CD4-positive, CD25-positive, alpha-beta regulatory T cell (primary cell): ENCODE measurements at places on chromosomes 4 and X. TPM values are rescaled to one million over a fixed set of nuclear protein-coding genes. Genes with fewer than 3 reads are reported as not detected.

- DNase-seq: no peak
- H3K27ac ChIP-seq: no peak overlapping the region
- no peak overlapping the region for H3K4me3 ChIP-seq
- no peaks in the 10 kb centered on the region for H3K36me3 ChIP-seq
- peaks cover 5% of the 10 kb centered on the region for H3K4me1 ChIP-seq
- H3K27me3 ChIP-seq: no peaks in the 10 kb centered on the region
These were observed 189.2 kb downstream of the PPP3CA start for GRCh38 chr4:101158134-101158482.

GRCh38 chrX:10901290-10901633 lies 209.9 kb upstream of the HCCS start:
- no peaks in the 10 kb centered on the region for H3K4me1 ChIP-seq
- no peaks in the 10 kb centered on the region for H3K27me3 ChIP-seq
- DNase-seq: no peak
- H3K36me3 ChIP-seq: no peaks in the 10 kb centered on the region
- no peak overlapping the region for H3K27ac ChIP-seq

- no peaks in the 10 kb centered on the region for H3K27me3 ChIP-seq
- no peaks in the 10 kb centered on the region for H3K36me3 ChIP-seq
- no peaks in the 10 kb centered on the region for H3K4me1 ChIP-seq
- no peak overlapping the region for H3K27ac ChIP-seq
- DNase-seq: no peak
- H3K4me3 ChIP-seq: no peak overlapping the region
These were observed 87.8 kb upstream of the NPNT start for GRCh38 chr4:105807496-105807895.

DNA sequence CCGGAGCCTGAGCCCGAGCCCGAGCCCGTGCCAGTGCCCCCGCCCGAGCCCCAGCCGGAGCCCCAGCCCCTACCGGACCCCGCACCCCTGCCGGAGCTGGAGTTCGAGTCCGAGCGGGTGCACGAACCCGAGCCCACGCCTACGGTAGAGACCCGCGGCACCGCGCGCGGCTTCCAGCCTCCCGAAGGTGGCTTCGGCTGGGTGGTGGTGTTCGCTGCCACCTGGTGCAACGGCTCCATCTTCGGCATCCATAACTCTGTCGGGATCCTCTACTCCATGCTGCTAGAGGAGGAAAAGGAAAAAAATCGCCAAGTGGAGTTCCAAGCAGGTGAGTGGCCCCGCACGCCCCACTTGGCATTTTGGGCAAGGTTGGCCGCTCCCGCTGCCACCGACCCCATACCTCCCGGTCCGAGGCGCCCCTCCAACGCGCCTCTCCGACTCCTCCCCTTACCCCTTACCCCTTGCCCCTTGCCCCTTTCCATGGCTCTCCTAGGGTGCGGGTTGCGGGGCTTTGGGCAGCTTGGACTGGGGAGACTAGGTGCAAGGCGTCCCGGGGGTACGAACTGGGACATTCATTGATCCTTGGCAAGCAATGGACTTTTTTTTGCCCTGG lies 553 bp downstream of the SLC16A2 start:
- H3K4me1 ChIP-seq: peaks cover 7% of the 10 kb centered on the region
- H3K27ac ChIP-seq: no peak overlapping the region
- H3K4me3 ChIP-seq: no peak overlapping the region

- H3K27ac ChIP-seq: peak overlapping the region; percentile 41
These were observed 160.3 kb downstream of the OR13H1 start for GRCh38 chrX:131704136-131704695.

DNA sequence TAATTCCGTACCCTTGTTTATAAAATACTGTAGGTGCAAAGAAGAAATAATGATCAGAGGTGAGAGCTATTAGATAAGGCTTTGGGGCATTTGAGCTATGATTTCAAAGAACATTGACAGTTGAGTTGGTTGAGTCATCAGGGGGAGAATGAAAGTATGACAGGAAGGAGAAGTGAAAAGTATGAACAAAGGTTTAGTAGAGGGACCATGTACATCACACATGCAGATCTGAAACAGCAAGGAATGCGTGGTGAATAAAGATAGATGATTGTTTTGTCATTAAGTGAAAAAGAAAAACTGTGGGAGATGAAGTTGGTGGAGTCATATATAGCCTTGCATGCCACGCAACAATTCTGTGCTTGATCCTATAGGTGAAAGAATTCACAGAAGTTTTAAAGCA lies 163.1 kb downstream of the ARAP2 start:
- peak; percentile 49 for DNase-seq
- no peaks in the 10 kb centered on the region for H3K4me1 ChIP-seq
- H3K36me3 ChIP-seq: peaks cover 50% of the 10 kb centered on the region
- H3K27me3 ChIP-seq: no peaks in the 10 kb centered on the region
- no peak overlapping the region for H3K4me3 ChIP-seq

GRCh38 chr4:76504613-76505465 lies 69.8 kb downstream of the SHROOM3 start:
- no peaks in the 10 kb centered on the region for H3K4me1 ChIP-seq
- peak; percentile 49 for DNase-seq
- H3K27ac ChIP-seq: no peak overlapping the region
- no peak overlapping the region for H3K4me3 ChIP-seq
- H3K27me3 ChIP-seq: no peaks in the 10 kb centered on the region

GRCh38 chr4:150297861-150298474 lies 219.7 kb downstream of the DCLK2 start:
- no peaks in the 10 kb centered on the region for H3K27me3 ChIP-seq
- H3K36me3 ChIP-seq: peaks cover 9% of the 10 kb centered on the region
- H3K4me3 ChIP-seq: no peak overlapping the region
- H3K27ac ChIP-seq: no peak overlapping the region

DNA sequence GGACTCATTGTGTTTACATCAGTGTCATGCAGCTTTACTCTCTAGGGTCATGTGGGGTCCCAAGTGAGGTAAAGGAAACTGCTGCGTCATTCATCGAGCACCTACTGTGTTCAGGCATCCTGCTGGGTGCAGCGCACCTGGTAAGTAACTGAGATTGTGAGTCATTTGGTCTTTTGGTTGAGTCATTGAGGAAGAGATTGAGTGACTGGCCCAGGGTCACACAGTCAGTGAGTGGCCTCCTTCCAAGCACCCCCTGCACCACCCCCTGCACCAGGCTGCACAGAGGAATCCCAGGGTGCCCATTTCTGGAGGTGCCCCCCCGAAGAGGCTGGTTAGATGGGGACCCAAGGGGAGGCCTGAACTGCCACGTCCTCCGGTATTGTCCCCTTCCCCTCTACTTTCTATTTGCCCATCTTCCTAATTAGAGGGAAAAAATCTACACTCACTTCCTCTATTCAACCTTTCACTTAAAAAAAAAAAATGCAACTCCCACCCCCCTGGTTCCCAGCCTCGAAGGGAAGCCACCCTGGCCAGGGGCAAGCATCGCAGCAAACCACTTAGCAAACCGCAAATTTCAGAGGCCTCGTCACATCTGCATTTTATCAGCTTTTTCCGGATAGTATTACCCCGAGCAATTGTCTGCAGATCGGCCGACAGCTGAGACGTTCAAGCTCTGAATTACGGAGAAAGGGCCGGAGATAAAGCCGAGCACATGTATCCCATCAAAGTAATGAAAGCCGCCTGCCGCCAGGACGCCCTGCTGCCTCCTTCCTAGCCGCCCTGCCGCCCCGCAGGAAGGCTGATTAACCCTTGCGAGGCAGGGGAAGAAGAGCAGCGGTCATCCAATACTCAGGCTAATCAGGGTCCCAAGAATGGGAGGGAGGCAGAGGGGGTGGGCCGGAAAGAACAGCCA lies 96.3 kb upstream of the MSX1 start:
- H3K4me3 ChIP-seq: peak overlapping the region; percentile 45
- no peaks in the 10 kb centered on the region for H3K27me3 ChIP-seq
- H3K4me1 ChIP-seq: peaks cover 11% of the 10 kb centered on the region
- peak; percentile 30 for DNase-seq
- H3K27ac ChIP-seq: no peak overlapping the region

DNA sequence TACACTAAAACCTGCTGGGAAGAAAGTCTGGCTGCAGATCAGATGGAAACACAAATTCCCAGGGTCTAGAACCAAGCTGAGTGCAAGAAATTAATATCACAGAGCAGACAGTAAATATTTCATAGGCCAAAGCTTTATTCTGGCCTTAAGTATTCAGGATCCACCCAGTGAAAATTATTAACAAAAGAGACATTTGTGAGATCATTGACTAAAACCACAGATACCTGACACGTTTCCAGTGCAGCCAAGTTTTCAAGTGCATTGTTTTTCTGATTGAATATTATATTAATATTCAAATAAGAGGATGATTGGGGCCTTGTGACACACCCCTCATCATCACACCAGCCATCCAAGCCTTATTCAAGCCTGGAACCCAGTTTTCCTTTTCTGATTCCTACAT lies 10.3 kb downstream of the ELOVL6 start:
- H3K4me3 ChIP-seq: no peak overlapping the region
- no peaks in the 10 kb centered on the region for H3K36me3 ChIP-seq
- no peak for DNase-seq
- no peak overlapping the region for H3K27ac ChIP-seq
- no peaks in the 10 kb centered on the region for H3K4me1 ChIP-seq

- peak within 1 kb of the TSS; percentile 65 for H3K27ac ChIP-seq
- peaks cover 17% of the 10 kb centered on the region for H3K4me1 ChIP-seq
- DNase-seq: peak; percentile 76
- H3K4me3 ChIP-seq: peak within 1 kb of the TSS; percentile 79
These were observed at the start of gene HPRT1 for GRCh38 chrX:134460005-134460861. Gene HPRT1 (plus strand): TSS chrX:134460165. CDS start chrX:134460312, 147 bp downstream.

- H3K4me1 ChIP-seq: peaks cover 8% of the 10 kb centered on the region
- no peaks in the 10 kb centered on the region for H3K36me3 ChIP-seq
- peak overlapping the region; percentile 82 for H3K27ac ChIP-seq
- no peak for DNase-seq
- H3K4me3 ChIP-seq: peak overlapping the region; percentile 21
These were observed 712 bp downstream of the PNPLA4 start for GRCh38 chrX:7926501-7926900.

DNA sequence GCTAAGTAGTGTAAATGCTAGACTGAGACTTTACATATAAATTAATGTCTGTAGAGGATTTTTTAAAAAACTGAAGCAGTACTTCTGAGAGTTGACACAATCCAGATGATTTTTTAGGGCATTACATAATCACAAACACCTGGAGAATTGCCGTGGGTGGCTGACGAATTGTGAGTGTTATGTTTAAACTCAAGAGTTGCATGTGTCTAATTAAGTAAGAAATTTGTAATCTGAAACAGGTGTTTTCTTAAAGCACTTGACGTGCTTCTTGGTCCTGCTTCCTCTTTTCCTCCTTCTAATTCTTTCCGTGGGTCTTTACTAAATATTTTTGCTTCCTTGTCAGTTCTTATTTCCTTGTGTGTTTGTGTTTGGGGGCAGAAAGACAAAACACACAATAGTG lies 27.8 kb downstream of the PIR start:
- no peak for DNase-seq
- no peaks in the 10 kb centered on the region for H3K36me3 ChIP-seq
- no peaks in the 10 kb centered on the region for H3K4me1 ChIP-seq
- no peak overlapping the region for H3K27ac ChIP-seq
- H3K4me3 ChIP-seq: no peak overlapping the region

- no peaks in the 10 kb centered on the region for H3K36me3 ChIP-seq
- H3K27ac ChIP-seq: no peak overlapping the region
- no peaks in the 10 kb centered on the region for H3K4me1 ChIP-seq
- H3K27me3 ChIP-seq: no peaks in the 10 kb centered on the region
These were observed 26.8 kb upstream of the UGT2B4 start for GRCh38 chr4:69522554-69522953.

DNA sequence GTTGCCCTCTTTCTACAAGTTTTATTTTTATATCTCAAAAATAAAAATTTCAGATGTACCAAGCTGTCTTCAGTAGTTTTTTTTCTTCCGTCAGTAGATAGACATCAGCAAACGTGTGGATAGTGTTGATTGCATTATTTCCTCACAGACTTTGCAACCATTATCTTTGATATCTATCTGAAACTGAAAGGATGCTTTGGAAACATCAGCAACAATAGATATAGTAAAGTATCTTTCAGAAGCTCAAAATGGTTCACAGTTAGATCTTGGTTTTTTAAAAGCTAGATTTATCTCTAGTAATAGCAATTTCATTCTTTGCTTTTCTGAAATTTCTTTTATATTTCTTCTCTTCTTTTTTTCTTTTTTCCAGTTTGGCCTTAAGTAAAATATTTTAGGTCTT lies 246.9 kb upstream of the PCDH7 start:
- H3K4me3 ChIP-seq: no peak overlapping the region
- no peak for DNase-seq
- no peaks in the 10 kb centered on the region for H3K27me3 ChIP-seq
- H3K4me1 ChIP-seq: no peaks in the 10 kb centered on the region

GRCh38 chrX:65690057-65690855 lies 22.8 kb downstream of the MSN start:
- H3K4me1 ChIP-seq: peaks cover 88% of the 10 kb centered on the region
- H3K27me3 ChIP-seq: no peaks in the 10 kb centered on the region
- H3K36me3 ChIP-seq: no peaks in the 10 kb centered on the region
- H3K27ac ChIP-seq: peak overlapping the region; percentile 39

GRCh38 chrX:24377911-24378468 lies 17.6 kb downstream of the SUPT20HL1 start:
- H3K27ac ChIP-seq: no peak overlapping the region
- H3K4me3 ChIP-seq: no peak overlapping the region
- no peaks in the 10 kb centered on the region for H3K4me1 ChIP-seq
- H3K36me3 ChIP-seq: no peaks in the 10 kb centered on the region
- DNase-seq: no peak

Gene ATP2B3
- total RNA-seq: not detected

Gene TRPC5OS
- not detected for total RNA-seq

Gene GLRA3
- total RNA-seq: not detected

Gene OTUD6A
- total RNA-seq: not detected

Gene LNX1
- not detected for total RNA-seq

Gene GPR143
- not detected for total RNA-seq

Gene GPR78
- not detected for total RNA-seq

Gene PASD1
- total RNA-seq: not detected

Gene LDB2
- total RNA-seq: not detected

Gene CYBB
- 0.25 TPM for total RNA-seq
